HT-29 (cell line): ENCODE measurements at places on chromosomes 11 and 22.

DNA sequence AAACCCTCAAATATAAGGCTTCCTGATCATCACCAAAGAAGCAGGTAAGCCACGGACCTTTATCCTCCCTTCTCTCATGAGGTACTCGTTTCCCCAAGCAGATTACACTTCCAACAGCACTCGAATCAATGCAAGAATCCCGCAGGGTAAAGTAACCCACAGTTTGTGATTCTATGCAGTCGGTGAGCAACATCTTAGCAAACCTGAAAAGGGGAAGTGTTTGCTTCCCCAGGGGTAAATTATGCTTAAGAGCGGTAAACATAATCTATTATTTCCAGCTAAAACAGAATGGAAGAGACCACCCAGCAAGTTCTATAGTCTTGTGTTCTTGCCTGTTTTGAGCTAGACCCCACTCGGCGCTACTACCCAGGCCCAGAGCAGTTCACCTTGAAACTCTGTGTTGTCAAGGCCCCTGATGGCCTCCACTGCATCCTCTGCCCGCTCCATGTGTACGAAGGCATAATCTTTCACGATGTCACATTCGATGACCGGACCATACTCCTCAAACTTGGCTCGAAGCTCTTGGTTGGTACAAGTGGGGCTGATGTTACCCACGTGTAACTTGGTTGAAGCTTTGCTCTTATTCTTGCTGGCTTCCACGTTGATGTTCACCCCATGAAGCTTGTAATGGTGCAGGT, 1.3 kb downstream of the RBM4B start:
- no peak for DNase-seq

DNA sequence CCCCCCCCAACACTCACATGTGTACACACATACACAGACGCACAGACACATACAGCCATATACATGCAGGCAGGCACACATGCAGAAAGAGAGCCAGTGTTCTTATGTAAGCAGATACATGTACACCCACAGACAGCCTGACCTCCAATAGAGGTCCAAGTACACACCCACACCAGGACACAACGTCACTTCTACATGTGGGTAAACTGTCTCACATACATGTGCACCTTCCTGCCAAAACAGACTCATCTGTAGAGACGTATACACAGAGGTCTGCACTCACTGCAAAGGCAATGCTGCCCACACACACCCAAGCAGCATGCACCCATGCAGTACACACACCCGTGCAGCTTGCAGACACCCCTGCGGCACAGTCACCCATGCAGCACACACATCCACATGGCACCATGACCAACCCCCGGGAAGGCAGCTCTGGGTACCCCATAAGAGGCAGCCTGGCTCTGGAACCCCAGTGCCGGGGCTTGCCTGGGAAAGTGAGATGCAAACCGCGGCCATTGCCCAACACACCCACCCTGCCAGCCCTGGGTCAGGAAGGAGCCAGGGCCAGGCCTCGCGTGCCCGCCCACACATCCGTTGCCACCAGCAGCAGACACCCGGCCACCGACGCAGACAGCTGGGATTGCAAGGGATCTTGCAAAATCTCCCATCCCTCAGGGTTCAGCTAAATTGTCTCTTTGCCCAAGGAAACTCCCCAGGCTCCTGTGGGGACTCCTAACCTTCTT, 10.1 kb downstream of the CASTOR1 start:
- DNase-seq = no peak

DNA sequence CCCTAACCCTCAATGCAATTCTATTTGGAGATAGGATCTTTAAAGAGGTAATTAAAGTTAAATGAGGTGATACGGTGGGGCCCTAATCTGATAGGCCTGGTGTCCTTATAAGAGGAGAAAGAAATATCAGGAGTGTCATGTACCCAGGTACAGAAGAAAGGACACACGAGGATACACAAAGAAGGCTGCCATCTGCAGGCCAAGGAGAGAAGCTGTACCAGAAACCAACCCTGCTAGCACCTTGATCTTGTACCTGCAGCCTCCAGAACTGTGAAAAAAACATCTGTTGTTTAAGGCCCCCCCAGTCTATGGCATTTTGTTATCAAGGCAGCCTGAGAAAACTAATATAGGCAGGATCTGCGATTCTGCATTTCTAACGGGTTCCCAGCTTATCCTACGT, 44.2 kb downstream of the FBXO7 start:
- peak; percentile 22 for DNase-seq

DNA sequence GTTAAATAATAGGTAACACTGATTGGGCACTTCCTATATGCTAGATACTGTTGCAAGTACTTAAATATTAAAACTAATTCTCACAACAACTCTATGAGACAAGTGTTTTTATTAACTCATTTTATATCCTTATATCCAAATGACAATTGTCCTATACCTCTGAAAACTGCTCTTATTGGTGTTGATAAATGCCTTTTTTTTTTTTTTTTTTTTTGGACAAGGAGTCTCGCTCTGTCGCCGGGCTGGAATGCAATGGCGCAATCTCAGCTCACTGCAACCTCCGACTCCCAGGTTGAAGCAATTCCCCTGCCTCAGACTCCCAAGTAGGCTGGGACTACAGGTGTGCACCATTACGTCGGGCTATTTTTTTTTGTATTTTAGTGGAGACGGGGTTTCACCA, 41.6 kb downstream of the MRTFA start:
- DNase-seq = no peak

DNA sequence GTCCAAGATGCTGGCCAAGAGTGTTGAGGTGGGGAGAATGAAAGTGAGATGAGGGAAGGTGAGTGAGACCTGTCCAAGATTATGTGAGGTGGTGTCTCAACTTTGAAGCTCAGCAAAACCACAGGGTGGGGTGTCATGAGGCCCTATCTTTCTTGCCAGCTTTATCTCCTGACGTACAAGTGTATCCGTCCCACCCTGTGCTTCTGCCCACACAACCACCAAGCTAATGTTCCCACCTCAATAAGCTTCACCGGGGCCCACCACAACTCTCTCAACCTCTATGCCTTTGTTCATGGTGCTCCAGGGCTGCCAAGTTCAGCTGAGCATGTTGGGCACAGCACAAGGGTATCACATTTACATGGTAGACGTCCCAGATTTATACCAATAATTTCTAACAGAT, 7.1 kb upstream of the TPST2 start:
- DNase-seq = no peak

- DNase-seq = no peak
Observed at GRCh38 chr11:16262645-16262955, 93.7 kb downstream of the SOX6 start.

DNA sequence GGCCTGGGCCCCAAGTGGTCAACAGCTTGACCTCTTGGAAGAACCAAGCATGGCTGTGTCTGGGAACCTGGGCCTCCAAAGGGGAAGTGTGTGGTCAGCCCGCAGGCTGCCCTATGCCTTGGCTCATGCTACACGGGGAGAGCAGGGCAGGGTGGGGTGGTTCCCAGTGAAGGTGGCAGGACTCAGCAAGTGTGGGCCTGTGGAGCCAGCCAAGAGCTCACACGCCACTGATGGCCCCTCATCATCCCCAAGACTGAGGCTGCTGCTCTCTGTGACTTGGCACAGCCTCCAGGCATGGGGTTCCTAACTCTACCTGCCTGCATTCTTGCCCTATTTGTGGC, 15.9 kb upstream of the DGCR8 start:
- DNase-seq = no peak

DNA sequence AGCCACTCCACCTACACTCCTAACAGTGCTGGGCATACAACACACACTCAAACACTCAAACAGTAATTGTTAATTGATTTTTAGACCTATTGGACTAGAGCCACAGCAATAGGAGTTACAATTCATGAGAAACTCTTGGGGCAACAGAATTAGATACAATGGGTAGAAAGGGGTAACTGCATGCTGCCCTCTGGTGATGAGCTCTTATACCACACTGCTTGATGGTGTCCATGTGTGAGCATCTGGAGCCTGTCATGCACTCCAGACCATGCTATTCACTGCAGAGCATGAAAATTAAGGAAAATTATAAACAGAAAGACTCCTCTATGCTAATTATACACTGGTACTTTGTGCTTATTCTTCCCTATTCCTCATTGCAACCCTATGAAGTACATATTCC, 975.5 kb upstream of the CCDC90B start:
- peak; percentile 35 for DNase-seq

- DNase-seq = no peak
Observed at GRCh38 chr22:41110968-41111367, 18.6 kb downstream of the EP300 start.
